ENCODE measurements at places on chromosomes 6 and 20.

- no peak for DNase-seq
Measured at GRCh38 chr20:8078528-8078914, 53.5 kb upstream of the PLCB1 start.

DNA sequence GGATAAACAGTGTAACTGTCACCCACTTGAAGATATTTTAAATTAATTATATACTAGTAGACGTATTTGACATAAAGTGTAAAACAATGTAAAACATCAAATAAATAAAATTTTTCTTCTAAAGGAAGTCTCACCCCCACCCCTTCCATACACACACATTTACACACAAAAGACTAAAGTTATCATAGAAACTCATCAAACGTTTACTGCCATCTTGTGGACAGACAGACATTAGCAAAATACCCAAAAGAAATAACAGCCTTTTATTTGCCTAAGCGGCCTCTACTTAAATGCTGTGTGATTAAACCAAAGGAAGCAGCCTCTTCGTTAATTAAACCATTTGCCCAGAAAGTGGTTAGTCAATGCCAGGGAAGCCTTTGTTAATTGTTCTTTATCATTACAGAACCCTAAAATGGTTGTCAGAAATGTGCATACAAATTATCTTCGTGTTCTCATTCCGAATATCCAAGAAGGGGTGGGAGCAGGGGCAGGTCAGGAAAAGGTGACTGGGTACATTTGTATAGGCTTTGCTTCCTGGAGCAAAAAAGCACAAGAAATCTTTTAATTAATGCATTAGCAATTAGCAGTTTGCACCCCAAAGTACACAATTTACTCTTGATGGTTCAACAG lies 176.2 kb upstream of the SASH1 start:
- DNase-seq, result no peak

DNA sequence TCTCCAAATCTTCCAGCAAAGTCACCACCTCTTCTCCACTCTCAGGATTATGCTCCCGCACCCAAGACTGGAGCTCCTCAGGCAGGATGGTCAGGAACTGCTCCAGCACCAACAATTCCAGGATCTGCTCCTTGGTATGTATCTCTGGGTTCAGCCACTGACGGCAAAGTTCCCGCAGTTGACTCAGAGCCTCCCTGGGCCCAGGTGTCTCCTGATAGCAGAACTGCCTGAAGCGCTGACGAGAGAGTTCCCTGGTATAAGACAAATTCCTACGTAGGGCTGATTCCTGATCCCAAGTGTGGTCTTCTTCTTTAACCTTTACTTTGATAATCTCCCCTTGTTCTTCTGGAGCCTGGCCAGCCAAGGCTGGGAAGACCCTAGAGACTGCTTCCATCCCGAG lies 60.6 kb downstream of the GPX5 start:
- DNase-seq, result peak; percentile 94

- no peak for DNase-seq
Measured at GRCh38 chr20:2207770-2208097, 88.1 kb upstream of the TGM3 start.

DNA sequence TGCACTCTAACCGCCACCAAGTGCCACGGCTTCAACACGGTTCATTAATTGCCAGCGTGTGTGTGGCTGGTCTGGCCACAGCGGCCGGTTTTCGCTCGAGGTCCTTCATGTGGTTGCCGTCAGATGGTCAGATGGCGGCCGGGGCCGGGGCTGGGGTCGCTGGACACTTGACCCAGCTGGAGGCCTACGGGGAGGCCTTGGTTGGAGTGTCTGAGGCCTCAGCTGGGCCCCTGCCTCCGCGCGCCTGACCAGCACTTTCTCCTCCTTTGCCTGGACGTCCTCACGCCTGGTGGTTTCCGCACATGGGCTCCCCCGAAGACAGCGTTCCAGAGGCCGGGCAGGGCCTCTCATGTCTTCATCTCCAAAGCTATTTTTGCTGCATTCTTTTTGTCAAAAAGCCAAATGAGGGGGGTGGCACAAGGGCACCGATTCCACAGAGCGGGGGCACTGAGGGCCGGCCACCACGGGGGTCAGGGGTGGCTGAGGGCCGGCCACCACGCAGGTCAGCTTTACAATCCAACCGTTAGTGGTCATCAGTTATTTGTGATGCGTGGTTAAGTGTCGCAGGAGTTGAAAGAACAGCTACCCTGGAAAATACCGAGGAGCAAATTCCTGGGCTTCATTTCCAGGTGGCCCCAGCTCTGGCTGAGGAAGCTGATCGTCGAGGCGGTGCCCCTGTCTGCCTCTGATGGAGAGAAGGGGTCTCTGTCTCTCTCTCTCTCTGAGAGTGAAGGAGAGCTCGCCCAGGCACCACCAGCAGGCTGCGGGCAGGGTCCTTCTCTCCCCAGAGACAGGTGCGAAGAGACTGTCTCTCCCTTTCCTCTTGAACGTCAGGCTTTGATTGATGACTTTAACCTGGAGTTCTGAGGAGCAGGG lies 50.5 kb upstream of the FRMD1 start:
- DNase-seq, result no peak

DNA sequence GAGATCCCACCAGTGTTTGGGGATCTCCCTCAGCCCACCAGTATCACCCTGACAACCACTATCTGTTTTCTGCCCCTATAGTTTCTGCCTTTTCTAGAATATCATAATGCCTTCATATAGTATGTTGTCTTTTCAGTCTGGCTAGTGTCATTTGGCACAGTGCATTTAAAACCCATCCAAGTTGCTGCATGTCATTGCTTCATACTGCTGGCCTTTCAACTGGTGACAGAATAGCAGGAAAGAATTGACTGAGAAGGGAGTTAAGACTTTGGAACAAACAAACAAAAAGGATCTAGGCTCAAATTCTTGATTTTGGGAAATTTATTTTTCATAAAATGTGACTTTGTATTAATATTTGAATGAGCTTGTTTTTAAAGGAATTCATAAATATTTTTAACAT lies 4.5 kb downstream of the LMBRD1 start:
- no peak for DNase-seq

- DNase-seq, result no peak
Measured at GRCh38 chr20:41168281-41169161, 31.2 kb downstream of the PLCG1 start.

GRCh38 chr6:122799916-122800686 lies 11.0 kb downstream of the SMPDL3A start:
- DNase-seq, result no peak

DNA sequence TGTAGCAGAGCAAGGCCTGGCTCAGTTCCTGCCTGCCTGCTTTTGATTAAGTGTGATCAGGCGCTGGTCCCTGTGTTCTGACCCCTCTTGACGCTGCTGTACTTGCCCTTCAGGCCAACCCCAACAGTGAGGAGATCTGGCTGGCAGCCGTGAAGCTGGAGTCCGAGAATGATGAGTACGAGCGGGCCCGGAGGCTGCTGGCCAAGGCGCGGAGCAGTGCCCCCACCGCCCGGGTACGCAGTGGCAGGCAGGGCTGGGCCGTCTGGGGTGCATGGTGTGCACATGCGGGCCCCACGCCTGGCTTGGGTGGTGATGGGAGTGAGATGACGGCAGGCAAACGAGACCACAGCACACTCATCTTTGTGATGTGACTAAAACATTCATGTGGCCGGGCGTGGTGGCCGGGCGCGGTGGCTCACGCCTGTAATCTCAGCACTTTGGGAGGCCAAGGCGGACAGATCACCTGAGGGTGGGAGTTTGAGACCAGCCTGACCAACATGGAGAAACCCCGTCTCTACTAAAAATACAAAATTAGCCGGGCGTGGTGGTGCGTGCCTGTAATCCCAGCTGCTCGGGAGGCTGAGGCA lies 10.1 kb upstream of the C20orf204 start:
- DNase-seq, result no peak

- DNase-seq, result no peak
Measured at GRCh38 chr6:169791721-169792131, 40.3 kb downstream of the ERMARD start.

DNA sequence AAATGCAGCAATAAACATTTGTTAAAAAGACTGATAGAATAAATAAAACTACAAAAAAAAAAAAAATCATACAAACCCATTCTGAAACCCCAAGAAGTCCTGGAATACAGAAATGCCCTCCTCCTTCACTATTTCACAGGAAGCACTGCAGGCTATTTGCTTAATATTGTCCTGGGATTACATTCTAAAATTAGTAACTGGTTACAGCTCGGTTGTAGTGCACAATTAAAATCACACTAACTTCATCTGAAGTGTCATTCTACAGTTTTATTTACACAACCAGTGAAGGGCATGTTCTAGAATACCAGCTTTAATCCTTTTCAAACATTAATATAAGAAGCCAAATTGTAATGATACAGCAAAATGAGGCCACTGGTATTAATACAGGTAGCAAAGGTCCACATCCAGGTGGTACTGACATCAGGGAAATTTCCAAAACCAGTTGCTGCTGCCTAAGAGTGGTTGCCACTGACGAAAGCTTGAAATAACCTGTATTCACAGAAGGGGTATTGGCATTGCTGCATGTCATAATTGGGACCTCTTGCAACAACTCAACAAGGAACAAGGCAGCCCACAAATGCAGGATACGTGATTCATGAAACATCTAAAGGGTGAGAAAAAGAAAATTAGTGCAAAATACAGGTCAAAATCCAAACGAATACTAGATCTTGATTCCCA lies 26.9 kb downstream of the AKIRIN2 start:
- DNase-seq, result no peak

DNA sequence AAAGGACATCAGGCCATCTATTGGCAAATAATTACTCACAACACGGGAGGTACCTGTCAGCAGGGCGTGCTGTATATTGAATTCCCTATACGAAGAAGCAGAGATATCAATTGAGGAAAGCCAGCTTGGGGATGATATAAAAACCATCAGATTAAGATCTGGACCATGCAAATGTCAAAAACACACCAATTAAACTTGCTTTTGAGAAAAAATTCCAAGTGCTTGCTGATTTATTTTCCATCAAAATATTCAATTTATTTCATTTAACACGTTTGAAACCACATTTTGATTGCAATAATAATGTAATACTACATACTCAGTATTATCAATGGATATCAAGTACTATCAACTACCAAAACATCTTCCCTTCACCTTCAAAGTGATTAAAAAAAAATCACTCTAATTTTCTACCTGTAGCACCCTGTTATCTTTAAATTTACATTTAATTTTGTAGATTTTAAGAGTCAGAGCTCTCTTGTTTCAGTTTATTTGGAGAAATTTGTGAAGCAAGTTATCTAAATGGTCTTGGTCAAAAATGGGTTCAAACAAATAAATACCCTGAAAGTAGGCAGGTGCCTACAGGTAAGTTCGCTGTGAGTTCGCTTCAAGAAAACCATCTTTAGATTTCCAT lies 6.8 kb upstream of the TBX18 start:
- DNase-seq, result no peak

DNA sequence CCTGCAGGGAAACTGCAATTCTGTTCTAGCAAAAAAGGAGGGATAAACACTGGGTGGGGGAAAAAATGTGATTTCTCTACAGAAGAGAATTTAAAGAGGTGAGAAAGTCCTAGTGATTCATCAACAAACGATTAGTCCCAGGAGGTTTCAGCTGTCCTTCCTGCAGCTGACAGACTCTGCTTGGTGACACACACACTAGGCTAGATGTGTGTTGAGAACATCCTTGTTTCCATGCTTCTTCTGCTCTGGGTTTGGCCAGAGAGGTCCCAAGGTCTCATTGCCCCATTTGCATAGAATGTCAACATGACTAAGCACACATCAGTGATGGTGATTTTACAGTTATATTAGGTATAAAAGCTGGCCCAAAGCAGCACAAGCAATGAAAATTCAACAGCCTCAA lies 258.3 kb downstream of the NFATC2 start:
- peak; percentile 8 for DNase-seq

GRCh38 chr6:125810445-125810844 lies 19.7 kb downstream of the NCOA7 start:
- no peak for DNase-seq

GRCh38 chr20:47735412-47736400 lies 49.6 kb downstream of the SULF2 start:
- DNase-seq, result no peak

DNA sequence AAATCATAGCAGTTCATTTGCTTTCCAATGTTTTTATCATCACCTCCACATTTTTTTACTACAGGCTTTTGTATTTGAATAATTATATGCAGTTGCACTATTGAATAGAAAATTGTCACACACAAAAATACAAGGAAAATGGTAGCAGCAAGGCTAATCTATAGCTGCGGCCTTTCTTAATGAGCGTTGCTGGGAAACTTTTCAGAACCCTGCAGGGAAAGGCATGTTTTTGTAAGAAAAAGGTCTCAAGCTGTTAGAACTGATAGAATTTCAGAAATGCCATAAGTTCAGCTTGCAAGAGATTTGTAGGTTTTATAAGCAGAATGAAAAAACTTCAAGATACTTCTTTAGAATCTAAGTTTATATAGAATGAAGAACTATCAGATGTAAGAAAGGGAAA lies 535.8 kb downstream of the LMBRD1 start:
- DNase-seq, result no peak

DNA sequence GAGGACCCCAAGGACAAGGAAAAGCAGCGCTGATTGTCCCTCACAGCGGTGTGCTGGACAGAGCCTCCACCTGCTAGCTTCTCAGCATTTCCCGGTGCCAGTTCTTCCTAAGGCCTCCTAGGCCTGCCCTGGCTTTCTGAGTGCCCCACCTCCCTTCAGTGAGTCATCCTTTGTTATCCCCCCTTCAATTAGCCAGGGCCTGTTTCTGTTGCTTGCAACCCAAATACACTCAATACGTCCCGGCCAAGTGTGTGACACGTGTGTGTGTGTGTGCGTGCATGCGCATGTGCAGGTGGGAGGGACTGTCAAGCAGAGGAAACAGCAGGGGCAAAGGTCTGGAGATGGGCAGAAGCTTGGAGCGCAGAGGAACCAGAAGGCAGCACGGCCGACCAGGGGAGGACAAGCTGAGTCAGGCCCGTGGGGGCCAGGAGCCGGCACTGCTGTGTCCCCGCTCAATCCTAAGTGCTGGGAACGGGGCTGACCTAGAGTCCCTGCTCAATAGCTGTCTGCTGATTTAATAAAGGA lies 159.8 kb downstream of the PREX1 start:
- no peak for DNase-seq

GRCh38 chr6:158000530-158001307 lies 19.1 kb downstream of the SYNJ2 start:
- no peak for DNase-seq

DNA sequence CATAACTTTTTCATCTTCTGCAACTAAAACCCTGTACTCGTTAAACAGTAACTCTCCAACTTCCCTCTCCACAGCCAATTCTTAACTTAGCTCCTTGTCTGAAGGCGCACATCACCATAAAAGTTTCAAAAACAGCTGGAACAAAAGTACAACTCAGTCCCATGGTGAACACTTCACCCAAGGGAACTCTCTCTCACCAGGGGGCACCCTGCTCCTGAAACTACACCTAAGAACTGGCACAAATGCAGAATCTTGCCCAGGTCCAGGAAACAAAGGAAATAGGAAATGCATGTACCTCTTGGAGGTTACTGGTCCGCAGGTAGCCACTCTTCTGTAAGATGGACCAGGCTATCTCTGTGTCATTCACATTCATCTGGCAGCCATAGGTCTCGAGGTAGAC lies 6.6 kb downstream of the CDK5RAP1 start:
- no peak for DNase-seq

GRCh38 chr6:87382861-87383260 lies 24.9 kb upstream of the CFAP206 start:
- no peak for DNase-seq

Measured in trophoblast cell (in vitro differentiated cells and primary cell).